AG10803 (cell line): ENCODE measurements at places on chromosomes 7 and 10.

- peak; percentile 18 for DNase-seq
Measured at GRCh38 chr10:71547876-71548846, 151.4 kb downstream of the CDH23 start.

- DNase-seq: peak; percentile 83
Measured at GRCh38 chr10:18681366-18681765, 22.1 kb downstream of the ARL5B start.

DNA sequence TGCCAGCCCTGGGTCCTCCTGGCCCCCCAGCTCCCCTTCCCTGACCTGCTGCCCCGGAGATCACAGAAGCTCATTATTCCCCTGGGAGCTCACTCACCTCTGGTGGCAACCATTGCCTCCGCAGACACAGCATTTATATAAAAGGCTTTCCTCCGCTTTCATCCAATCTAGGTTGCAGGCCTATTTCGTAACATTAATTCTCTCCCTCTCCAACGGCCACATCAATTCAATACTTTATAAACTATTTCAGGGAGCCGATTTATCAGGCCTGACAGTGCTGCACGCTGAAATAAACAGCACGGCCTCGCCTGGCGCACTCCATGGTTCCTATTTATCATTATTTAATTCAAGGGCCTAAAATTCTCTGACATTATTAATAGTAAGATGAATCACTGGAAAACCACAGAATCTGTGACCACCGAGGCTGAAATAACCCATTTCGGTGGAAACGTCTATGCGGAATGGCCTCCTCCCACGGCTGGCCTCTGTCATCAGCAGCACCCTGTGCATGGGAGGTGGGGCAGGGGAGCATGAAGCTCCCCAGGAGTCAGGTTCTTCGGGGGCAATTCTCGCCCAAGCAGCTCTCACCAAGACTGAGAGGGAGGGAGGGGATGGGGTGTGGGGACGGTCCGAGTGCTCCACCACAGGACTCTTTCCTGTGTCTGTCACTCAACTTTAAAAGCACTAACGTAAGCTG is 249.3 kb upstream of the PFKP start:
- DNase-seq: no peak

GRCh38 chr7:155796381-155797261 is 15.6 kb downstream of the SHH start:
- no peak for DNase-seq

GRCh38 chr7:158414486-158414961 is 173.1 kb downstream of the PTPRN2 start:
- DNase-seq: no peak
